ENCODE measurements at places on chromosomes 3 and 15.

DNA sequence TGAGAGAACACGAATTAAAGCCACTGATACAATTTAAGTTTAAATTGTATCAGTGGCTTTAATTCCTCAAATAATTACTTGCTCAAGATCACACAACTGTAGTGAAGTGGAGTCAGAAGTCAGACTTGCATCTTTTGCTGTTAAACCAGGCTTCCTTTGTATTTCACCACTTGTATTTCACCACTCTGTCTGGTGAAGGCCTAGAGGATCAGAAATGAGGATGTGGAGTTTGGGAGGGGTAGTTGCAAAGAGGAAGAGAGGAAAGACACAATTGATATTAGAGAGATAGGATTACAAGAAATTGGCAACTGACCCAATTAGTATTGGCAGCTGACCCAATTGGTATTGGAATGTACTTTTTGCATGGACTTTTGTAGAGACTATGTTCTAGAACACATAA is 288.1 kb upstream of the GPR149 start:
- DNase-seq = no peak

- no peak for DNase-seq
These were observed 22.2 kb upstream of the RHO start for GRCh38 chr3:129506231-129506742.

GRCh38 chr3:40019376-40019775 is 210.0 kb downstream of the MYRIP start:
- DNase-seq = no peak

- DNase-seq = no peak
These were observed 311.1 kb downstream of the ZPLD1 start for GRCh38 chr3:102745881-102746280.

DNA sequence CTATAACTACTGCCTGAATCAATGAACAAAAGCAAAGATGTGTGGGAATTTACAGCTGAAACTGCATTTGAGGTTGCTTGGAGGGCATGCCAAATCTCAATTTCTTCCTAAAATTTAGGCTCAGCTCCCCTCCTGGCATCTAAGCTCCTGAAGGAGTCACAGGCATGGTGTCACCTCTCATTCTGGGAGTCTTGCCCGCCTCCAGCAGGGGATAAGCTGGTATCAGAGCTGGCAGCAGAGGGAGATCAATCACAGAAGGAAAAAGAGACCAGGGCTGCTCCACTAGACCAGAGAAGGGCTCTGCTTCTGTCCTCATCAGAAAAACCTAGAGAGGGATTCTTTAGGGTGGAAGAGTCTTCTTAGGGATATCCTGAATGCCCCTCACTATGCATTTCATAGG is 150.4 kb upstream of the SLC6A11 start:
- no peak for DNase-seq

DNA sequence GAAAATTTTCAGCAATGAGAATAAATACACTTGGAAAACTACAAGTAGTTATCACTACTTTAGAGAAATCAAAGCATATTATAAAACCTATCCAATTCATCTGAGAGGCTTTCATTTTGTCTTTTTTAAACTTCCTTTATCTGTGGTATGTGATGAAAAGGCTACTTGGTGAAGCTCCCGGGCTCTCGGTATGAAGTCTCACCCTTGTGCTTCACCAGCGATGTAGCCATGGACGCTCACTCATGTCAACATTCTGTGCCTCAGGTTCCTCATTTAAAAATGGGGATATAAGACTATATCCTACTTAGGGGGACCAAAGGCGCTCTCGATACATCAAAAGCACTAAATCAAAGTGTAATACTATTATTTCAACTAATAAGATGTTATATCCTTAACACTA is 14.9 kb downstream of the SATB1 start:
- DNase-seq = no peak

DNA sequence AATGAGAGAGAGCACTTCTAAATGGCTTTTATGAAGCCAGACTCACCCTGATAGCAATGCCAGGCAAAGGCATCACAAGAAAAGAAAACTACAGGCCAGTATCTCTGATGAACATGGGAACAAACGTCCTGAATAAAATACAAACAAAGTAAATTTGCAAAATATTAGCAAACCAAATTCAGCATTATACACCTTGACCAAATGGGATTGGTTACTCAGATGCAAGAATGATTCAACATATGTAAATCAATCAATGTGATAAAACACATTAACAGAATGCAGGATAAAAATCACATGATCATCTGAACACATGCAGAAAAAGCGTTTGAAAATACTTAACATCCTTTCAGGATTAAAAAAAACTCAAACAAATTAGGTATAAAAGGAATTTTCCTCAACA is 494.9 kb upstream of the CCDC54 start:
- DNase-seq = no peak

- peak; percentile 85 for DNase-seq
These were observed 16.1 kb downstream of the CD276 start for GRCh38 chr15:73700041-73700842.

- DNase-seq = peak; percentile 16
These were observed 96.7 kb downstream of the LSM3 start for GRCh38 chr3:14274999-14275961.

GRCh38 chr3:34267088-34267487 is 468.7 kb downstream of the PDCD6IP start:
- no peak for DNase-seq

DNA sequence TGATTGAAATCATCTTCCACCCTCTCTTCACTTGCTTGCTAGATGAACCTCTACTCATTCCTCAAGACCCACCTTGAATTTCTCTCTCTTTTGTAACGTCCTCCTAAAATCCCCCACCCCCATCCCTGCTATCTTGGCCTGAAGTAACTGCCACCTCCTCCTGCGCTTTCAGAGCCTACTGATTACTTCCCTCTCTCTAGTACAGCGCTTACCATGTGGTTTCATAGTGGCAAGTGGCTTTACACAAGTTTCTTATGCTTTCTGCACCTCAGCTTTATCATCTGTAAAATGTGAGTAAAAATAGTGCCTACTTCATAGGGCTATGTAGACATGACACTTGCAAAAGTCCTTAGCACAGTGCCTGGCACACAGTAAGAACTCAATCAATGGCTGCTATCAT is 28.7 kb upstream of the DAZL start:
- no peak for DNase-seq

DNA sequence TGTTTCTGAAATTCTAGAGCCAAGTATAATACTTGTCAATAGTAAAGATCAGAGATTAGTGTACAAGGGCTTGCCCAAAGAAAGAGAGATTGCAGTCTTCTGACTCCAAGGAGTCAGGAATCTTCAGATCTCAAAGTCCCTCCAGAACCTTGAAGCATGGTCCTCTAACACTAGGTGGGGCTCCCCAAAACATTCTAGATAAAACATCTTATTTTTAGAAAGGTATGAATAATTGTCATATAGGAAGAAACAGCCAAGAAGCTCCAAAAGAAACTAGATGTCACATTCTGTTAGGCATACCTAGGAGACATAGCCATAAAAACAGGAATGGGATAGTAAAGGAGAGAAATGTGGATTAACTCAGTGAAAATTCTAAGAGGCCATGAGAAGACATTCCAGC is 10.7 kb downstream of the MUC13 start:
- DNase-seq = no peak

GRCh38 chr15:74460298-74460697 is 662 bp downstream of the UBL7 start:
- DNase-seq = peak; percentile 7

GRCh38 chr15:93068581-93069199 is 20.3 kb downstream of the RGMA start:
- no peak for DNase-seq

GRCh38 chr3:49454898-49455681 is 15.0 kb upstream of the DAG1 start:
- no peak for DNase-seq

DNA sequence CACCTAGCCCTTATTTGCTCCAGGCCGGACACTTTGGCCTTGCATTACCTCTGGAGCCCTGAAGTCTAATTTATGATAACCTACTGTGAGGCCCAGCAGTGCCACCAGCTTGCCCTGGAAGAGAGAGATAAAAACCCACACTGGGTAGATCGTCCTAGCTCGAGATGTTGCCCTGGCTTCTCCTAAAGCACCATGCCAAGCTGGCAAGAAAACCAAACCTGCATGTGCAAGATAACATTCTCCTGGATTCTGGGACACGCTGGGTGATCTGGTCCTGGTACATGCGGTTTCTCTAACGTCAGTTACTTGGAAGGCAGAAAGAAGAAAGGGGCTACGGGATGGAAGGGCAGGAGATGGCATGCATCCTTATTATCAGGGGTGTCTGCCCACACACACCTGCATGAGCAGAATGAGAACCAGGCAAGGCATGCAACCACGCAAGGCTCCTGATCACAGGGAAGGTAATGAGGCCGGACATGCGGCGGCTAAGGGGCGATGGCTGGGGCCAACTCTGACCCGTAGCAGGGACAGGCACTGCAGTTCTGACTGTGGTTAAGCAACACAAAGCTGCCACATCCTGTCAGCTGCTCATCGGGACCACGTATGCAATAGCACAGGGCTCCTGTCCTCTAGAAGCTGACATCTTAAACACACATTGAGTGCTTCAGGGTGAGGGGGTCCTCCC is 73.0 kb downstream of the OXNAD1 start:
- DNase-seq = peak; percentile 67

DNA sequence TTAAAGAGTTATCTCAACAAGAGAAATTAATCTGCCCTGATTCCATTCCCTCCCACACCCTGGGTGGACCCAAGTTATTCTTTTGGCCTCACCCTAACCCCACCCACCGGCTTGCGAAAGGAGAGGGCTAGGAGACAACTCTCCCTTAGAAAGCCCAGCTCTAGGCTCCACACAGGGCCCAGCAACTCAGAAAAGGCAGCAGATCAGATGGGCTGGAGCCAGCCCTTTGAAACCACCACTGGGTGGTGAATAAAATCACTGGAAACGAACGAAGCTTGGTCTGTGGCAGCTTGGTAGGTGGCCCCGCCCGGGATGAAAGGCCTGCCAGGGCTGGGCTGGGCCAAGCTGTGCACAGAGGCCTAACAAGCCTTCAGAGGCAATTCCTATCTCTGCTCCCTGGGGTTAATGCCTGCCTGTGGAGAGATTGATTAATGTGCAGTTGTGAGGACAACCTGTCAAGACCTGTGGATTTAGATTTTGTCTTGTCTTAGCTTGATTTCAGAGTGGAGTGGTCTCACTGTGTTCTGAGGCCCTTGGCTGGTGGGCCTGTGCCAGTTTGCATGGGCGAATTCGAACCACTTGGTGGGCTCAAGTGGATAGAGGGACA is 38.8 kb downstream of the BHLHE40 start:
- DNase-seq = no peak

DNA sequence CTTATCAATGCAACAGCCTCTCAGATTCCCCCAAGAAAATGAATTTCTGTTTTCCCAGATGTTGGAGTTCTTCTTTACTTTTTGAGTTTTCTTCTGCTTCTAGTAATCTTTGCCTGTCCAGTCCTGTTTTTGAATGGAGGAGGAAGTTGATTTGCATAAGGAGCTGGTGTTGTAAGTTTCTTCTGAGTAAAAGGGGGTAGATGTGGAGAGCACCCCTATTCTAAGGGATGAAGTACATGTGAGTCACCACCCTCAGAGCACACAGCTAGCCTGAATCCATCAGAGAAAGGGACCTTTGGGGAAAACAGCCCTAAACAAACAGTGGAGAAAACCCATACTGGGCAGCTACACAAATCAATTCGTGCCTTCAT is 34.5 kb downstream of the ACAA1 start:
- DNase-seq = no peak

- DNase-seq = no peak
These were observed 113.9 kb downstream of the TLE3 start for GRCh38 chr15:69983696-69984265.

GRCh38 chr3:134885877-134886621 is 91.0 kb downstream of the EPHB1 start:
- DNase-seq = peak; percentile 15

DNA sequence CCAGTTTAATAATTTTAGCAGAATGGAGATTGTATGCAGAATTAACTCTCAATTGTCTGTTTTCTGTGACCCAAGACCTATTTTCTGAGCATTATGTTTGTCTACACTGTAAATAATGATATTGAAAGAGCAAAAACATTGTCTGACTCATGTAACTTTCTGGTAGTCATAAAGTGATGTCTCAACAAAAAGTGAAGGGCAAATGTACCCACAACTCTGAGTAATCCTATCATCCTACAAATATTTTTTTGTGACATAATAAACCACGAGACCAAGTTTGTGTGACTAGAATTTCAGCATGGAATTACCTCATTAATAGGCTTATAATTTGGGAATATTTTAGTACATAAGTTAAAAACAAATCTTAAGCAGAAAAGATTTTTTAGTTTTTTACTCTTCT is 15.4 kb upstream of the ABHD10 start:
- peak; percentile 23 for DNase-seq

DNA sequence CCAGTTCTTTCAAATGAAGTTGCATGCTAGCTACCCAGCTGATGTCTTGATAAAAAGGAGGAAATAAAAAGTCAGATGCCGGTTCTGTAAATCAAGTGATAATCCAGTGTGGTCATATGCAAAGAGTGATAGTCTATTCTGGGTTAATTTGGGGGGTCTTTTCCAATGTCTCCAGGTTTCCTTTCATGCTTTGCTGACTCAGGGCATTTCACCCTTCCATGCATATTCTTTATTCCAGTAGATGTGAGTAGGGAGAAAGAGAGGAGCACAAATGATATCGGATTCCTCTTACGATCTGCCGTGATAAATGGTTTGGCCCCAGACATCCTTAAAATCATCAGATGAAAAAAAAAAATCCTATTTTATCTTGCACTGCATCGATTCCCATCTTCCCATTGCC is 60.8 kb downstream of the ADAMTS9 start:
- DNase-seq = no peak

GRCh38 chr15:52290329-52290728 is 5.3 kb downstream of the MYO5C start:
- peak; percentile 32 for DNase-seq

DNA sequence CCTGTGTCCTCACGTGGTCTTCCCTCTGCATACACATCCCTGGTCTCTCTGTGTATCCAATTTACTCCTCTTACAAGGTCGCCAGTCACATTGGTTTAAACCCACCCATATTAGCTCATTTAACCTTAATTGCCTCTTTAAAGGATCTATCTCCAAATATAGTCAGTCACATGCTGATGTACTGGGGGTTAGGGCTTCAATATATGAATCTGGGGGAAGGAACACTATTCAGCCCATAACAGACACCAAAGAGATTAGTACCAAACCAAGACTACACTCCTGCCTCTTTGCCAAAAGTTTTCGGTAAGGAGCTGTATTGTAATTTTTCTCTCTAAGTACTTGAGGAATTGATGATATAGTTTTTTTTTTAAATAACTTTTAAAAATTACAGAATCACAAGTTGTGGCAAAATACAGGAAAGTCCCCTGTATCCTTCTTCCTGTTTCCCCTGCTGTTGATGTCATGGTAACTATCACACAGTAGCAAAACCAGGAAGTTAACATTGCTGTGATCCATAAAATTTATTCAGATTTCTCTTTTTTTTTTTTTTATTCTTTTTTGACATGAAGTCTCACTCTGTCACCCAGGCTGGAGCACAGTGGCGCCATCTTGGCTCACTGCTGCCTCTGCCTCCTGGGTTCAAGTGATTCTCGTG is 67.8 kb downstream of the SLCO3A1 start:
- DNase-seq = no peak

DNA sequence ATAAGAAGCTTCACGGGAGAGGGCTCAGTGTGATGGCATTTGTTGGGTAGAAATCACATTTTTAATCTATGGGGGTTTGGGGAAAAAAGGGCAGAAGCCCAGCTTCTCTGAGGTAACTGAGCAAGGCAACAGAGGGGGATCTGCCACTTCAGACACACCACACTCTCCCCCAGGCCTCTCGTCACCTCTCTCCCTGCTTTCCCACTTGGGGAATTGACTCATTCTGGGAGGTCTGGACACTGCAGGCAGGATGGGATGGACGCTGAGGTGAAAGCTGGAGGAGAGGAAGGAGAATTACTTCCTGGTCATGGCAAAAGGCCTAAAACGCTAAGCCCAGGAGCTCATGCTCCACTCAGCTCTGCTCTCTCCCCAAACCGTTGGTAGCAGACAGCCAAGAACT is 33.2 kb downstream of the MYO5C start:
- DNase-seq = no peak
